ENCODE measurements at places on chromosomes 2 and 18.

DNA sequence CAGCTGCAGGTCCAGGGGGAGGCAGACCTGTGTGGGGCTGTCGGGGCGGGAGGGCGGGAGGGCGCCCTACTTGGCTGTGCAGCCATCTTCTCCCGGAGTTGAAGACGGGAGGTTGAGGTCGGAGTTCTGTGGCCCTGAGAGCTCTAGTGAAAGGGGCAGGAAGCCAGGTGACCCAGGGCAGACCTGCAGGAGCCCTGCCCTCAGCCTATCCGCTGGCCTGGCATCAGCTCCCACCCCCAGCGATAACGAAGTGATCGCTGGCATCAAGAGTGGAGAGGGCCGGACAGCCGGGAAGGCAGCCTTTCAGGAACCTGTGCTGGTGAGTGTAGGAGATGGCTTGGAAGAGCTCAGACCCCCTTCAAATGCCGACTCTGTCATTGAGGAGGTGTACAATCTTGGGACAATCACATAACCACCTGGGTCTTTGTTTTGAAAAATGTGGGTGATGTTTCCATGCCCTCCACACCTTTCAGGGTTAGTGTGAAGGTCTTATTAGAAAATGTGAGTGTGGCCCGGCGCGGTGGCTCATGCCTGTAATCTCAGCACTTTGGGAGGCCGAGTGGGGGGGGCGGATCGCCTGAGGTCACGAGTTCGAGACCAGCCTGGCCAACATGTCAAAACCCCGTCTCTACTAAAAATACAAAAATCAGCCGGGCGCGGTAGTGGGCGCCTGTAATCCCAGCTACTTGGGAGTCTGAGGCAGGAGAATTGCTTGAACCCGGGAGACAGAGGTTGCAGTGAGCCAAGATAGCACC lies 1.3 kb downstream of the ARHGEF4 start:
- DNase-seq, result no peak

DNA sequence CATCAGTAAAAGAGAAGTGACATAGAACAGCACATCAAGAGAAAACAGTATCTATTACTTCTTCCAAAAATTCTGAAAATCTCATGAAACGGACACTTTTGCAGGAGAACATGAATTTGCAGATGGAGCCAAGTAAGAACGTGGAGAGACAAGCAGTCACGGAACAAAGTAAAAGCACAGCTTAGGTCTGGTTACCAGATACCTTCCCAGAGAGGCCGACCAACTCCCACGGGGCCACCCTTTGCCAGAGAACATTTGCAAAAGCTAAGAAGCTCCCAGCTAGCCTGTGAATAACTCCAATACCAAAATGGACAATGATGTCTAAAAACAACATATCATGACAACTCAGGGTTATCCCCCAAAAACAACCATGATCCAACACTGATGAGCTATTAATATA lies 38.9 kb downstream of the THAP4 start:
- no peak for DNase-seq

- DNase-seq, result no peak
Observed at GRCh38 chr2:230908595-230909191, 16.3 kb downstream of the GPR55 start.

GRCh38 chr18:77557046-77557587 lies 307.5 kb downstream of the GALR1 start:
- no peak for DNase-seq

Data from ovary (tissue), 10 donors.